ENCODE measurements at places on chromosomes 12 and 14.

GRCh38 chr14:102417001-102417431, 54.3 kb downstream of the TECPR2 start:
- no peak for DNase-seq

DNA sequence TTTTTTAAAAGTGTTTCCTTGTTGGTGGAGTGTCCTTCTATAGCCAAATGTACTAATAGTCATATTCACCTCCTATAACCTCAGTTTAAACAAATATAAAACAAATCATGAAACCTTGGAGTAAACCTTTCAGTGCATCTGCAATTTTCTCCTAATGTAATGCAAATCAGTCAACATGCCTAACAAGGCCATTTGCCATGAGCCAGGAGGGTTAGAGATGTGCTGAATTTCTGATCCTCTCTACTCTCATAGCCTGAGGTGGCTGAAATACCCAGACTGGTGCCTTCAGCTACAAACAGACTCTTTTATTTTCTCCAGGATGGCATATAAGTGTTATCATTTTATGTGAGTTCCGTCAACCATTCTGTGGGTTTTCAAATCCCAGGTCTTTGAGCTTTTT, 908.1 kb downstream of the GALC start:
- DNase-seq = no peak

DNA sequence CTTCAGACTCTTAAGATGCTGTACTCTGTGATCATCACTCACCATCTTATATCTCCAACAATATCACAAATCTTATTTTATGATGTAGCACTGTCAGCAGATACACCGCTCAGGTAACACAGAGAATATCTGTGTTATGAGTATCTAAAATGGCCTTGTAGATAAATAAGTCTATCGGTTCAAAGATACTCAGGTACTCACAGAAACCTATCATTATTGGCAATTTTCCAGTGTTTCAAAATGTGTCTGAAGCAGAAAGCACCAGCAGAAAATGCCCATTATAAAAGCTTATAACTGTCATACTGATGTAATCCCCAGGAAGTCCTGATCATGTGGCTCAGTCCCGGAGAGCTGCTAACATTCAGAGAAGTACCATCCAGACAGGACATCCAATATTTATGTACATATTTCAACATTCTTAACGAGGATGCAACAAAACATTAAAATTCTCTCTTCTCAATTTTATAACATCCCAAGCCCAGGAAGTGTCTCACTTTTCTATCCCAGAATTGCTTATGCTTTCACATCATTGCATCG, 190.7 kb upstream of the LMNTD1 start:
- no peak for DNase-seq

DNA sequence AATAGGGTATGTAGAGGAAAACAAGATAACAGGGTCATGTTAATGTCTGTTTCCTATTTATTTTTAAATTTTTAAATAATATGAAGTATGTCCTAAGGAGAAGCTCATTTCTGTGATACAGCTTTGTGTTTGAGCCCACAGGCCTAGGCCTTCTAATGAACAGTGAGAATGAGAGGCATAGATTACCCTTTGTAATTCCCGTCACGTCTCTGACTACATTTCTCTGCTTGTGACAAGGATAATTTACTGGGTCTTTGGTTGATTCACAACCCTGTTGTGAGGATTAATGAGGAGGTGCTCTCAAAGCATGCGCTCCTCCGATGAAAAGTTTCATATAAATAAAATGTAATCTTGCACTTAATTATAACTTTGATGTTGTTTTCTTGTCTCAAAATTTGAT, 56.1 kb downstream of the SYT10 start:
- no peak for DNase-seq

- peak; percentile 41 for DNase-seq
Measured at GRCh38 chr14:81275305-81276072, 54.7 kb upstream of the GTF2A1 start.

GRCh38 chr12:19185262-19185929, 55.9 kb downstream of the PLEKHA5 start:
- DNase-seq = no peak

DNA sequence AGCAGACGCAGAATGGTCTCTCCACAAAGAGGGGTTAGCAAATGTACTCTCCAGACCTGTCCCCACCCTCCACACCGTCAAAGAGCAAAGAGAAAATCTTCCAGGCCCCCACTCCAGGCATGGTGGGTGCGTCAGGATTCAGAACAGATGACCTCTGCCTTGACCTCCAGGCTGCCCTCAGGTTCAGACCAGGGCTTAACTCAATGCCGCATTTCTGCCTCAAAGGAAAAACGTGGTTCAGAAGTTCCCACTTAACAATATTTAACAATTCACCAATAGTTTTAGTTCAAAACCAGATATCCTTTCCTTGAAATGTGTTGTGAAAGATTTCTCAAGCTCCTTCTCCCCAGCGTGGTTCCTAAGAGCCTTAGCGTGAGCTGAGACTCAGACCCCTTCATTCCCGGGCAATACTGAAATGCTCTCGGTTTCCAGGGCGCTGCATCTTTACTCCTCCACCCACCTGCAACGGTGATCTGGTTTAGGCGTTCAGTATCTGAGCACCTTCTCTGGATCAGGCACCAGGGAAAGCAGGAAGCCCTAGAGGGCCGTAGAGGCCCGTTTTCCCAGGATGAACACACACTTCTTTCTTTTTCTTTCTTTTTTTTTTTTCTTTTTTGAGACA, 22.9 kb downstream of the HSP90AA1 start:
- DNase-seq = no peak

DNA sequence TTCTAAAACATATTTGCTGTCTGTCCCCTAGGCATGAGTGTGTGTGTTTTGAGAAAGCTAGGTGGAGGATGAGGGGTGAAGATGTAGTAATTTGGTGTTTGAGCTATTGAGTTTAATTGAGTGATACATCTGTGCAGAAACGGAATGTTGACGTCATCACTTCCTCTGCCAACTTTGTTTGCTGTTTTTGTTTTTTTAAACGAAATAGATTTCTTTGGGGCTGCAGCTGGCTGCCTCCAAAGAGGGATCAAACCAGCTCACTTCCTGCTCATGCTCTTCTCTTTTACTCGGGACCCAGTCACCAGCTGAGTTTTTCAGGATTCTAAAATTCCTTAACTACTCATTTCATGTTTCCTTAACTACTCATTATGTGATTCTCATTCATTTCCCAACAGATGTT, 19.5 kb upstream of the CRACR2A start:
- no peak for DNase-seq

Measured in testis (tissue), 5 donors.